CD4-positive, alpha-beta T cell treated with Interleukin-15 for 4 hours (primary cell): ENCODE measurements at places on chromosomes 1 and 21.

GRCh38 chr1:61253059-61253735 is 170.8 kb downstream of the NFIA start:
- no peak for DNase-seq

- peak; percentile 61 for DNase-seq
Observed at GRCh38 chr1:110620250-110620615, 14.1 kb upstream of the KCNA2 start.

DNA sequence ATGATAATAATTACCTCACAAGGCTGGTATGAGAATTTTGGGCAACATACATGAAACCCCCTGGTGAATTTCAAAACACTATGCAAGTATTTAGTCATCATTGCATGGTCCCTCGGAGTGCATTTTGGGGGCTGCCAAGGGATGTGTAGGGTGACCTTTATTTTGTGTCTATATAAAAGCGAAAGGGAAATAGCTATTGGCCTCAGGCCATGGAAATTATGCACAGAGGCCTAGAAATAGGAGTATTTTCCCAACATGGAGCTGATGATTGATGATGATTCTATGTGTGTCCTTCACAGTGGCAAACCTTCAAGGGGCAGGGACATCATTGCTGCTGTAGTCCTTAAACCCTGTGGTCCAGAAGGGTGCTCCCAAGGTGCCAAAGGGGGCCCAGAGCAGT is 265.5 kb downstream of the ST6GALNAC3 start:
- no peak for DNase-seq

GRCh38 chr1:239976130-239976968 is 115.3 kb upstream of the FMN2 start:
- DNase-seq = peak; percentile 47
